HS-5 (cell line): ENCODE measurements at places on chromosomes 13 and 19.

DNA sequence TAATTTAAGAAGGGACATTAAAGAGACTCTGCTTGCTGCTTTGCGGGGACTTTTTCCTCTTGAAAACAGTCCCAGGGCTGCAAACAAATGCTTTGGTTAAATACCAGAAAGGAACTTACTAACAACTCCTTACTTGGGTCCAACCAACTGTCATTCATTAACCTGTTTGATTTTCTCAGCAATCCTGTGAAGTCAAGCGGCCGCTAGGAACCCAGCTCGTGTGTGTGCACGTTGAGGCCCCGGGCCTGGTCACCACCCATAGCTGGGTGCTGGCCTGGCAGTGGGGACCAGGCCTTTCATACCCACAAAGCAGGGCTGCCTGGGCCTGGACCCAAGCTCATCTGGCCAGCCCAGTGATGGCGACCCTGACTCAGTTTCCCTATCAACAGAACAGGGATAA lies 50.7 kb downstream of the C1QTNF9 start:
- DNase-seq, result no peak

GRCh38 chr13:21980049-21980448 lies 309.2 kb downstream of the FGF9 start:
- DNase-seq, result no peak

DNA sequence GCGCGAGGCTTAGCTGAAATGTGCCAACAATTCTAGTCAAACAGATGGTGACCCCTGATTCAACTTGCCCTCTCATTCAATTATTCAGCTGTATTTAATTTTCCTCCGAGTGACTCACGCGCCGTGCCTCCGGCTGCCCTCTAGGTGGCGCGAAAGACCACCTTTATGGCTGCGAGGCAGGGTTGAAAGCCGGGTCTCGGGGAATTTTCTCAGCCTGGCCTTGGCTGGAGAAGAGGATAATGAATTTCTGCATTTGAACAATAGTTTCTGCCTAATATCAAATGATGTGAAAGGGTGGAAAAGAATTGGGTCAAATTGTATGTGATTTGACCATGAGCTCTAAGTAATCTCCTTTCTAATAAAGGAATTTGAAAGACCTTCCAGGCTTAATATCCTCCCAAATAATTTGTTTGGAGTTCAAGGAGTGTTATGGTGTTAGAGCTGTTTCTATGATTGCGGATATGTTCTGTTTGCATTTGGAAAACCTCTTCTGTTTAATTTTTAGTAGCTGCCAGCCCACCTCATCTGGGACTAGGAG lies 310.9 kb downstream of the ZNF536 start:
- peak; percentile 65 for DNase-seq

- DNase-seq, result no peak
These were observed 190.4 kb downstream of the UQCRFS1 start for GRCh38 chr19:29022599-29022998.

- DNase-seq, result no peak
These were observed 11.1 kb upstream of the LILRA5 start for GRCh38 chr19:54324071-54324470.

DNA sequence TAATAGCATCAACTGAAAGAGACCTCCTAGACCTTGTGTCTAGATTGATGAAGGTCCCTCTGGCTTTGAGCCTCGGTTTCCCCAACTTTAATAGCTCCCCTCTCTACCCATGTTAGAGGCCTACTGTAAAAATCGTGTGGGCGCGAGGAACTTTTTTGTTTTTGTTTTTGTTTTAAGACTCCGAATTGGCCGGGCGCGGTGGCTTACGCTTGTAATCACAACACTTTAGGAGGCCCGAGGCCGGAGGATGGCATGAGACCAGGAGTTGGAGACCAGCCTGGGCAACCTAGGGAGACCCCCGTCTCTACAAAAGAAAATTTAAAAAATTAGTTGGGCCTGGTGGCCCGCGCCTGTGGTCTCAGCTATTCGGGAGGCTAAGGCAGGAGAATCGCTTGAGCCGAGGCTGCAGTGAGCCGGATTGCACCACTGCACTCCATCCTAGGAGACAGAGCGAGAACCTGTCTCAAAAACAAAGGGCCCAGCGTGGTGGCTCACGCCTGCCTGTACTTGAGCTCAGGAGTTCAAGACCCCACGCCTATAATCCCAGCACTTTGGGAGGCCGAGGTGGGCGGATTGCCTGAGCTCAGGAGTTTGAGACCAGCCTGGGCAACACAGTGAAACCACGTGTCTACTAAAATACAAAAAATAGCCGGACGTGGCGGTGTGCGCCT lies 858 bp upstream of the PPP6R1 start:
- DNase-seq, result no peak

DNA sequence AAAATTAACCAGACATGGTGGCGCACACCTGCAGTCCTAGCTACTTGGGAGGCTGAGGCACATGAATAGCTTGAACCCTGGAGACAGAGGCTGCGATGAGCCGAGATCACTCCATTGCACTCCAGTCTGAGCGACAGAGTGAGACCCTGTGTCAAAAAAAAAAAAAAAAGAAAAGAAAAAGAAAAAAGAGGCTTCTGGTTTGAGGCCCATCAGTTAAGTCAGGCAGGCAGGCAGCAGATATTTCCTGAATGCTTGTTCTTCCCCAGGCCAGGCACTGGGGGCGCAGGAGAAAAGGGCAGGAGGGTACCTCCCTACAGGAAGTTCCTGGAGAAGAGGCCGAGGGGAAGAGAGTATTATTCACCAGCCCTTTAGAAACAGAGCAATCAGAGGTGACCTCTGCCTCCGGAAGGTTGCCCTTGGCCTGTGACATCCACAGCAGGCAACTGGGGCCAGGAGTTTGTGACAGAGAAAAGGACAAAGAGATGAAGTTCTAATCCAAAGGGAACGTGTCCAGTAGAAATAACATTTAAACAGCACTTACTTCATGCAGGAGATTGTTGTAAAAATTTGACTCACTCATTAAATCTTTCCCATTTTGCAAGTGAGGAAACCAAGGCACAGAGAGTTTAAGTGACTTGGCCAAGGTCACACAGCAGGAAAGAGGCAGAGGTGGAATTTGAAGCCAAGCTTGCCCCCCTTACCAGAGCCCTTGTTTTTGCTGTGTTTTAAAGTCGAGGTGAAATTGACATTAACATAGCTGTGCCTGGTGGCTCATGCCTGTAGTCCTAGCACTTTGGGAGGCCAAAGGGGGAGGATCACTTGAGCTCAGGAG lies 4.3 kb upstream of the RLN3 start:
- DNase-seq, result no peak

DNA sequence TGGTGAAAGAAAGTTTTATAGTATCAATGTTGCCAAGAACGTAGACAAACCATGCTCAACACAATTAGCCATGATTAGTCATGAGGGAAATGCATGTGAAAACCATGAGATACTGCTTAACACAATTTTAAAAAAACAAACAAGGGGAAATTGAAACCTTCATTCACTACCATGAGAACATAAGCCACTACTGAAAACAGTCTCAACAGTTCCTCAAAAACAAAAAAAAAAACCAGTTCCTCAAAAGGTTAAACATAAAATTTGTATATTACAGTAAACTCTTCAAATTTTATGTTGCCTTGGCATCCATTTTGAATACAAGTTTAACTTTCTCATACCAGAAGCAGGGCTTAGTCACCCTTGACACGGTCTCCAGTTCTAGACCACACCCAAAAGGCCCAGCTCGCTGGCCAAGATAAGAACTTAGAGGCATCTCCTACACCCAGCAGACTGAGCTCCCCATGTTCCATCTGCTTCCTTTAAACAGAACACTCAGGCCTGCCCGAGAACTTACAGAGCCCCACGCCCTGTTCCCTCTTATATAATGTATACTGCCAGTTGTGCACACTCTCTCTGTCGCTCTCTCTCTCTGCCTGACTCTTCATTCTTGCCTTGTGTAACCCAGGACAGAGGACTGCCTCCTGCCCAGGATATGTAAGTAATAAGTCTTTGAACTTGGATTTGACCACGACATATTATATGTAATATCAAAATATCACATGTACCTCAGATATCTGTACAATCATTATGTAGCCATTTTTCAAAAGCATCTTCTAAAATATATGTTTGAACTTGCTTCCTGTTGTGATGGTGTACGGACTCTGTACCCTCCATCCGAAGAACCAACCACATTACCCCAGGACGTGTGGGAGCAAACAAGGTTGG lies 67.4 kb downstream of the STK24 start:
- DNase-seq, result peak; percentile 49

DNA sequence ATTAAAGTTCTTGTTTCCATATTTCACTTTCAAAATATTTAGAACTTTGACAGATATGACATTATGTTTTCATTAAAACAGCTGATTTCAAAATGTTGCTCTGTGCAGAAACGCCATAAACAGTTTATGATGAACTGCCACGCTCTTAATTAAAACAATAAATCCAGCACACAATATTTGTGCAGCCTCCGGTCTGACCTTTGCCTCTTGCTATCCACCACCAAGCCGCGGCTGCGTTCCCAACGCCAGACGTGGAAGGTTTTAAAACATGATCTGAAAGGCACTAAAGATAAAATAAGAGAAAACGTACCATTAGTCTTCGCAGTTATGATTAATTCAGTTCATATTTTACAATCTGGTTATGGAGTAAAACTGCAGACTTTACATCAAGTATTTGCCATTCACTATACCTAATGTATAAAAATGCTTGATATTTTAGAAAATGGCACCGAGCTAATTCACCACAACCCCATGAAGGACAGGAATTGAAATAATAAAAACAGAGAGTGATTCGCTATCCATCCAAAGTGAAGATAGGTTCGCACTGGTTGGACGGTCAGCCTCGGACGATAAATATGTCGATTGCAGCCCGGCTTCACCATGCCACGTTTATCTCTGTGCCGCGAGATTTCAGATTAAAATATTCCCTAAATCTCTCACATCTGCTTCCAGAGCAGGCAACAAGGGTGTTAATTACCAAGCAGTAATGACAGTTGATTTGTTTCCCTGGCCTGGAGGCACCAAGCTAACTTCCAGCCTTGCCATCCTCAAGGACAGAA lies 103.3 kb upstream of the ZNF507 start:
- DNase-seq, result no peak

GRCh38 chr13:27261396-27261795 lies 9.2 kb upstream of the RASL11A start:
- no peak for DNase-seq

DNA sequence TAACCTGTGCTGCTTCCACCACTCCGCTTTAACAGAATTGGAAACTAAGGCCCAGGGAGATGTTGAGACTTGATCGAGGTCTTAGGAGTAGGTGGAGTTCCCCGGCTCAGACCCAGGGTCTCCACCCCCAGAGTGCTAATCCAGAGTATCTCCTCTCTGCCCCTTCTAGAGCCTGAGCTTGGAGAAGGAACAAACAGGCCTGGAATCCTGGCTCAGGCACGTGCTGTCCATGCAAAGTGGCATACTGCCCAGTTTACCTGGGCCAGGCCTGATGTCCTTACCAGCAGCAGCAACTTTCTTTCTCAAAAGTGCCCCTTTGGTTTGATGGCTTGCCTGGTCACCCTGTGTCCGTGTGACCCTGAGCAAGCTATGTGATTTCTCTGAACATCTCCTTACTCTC lies 3.7 kb downstream of the SYNGR4 start:
- no peak for DNase-seq

GRCh38 chr19:9151367-9151766 lies 11.2 kb downstream of the ZNF317 start:
- DNase-seq, result no peak

- DNase-seq, result no peak
These were observed 3.8 kb downstream of the TNNI3 start for GRCh38 chr19:55153652-55154264.

- DNase-seq, result no peak
These were observed 2.6 kb upstream of the PDE4A start for GRCh38 chr19:10417541-10418234.

- DNase-seq, result no peak
These were observed 13.1 kb downstream of the MED26 start for GRCh38 chr19:16614941-16615340.

DNA sequence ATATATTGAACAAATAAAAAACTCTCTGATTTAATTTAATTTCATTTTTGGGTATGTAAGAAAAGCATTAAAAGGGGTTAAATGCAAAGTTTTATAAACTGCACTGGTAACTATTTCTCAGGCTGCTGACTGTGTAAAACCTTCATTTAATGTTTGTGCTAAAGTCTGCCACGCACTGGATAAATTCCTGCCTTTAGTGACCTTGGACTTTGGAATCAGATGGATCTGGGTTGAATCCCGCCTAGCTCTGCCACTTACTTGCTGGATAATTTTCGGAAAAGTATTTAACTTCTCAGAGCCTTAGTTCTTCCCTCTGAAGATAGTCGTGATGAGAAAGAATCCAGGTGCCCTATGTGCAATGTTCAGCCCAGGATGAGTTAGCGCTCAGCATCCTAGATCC lies 58.6 kb downstream of the RASL11A start:
- DNase-seq, result no peak

DNA sequence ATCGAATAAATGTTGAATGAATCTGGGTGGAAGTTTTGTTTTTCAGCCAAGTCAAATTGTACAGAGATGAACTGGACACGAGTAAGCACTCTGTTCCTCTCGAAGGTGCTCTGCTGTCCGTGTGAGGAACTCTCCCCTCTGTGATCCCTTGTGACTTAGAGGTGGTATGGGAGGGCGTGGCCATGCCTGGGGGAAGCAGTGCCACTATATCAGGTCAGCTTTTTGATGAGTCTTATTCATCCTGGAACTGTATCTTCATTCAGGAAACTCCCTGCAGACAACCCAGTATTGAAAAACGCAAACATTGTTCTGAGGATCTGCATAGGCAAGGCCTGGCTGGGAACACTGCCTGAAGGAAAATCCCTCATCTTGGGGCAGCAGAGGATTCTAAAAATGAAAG lies 45.7 kb upstream of the FLT1 start:
- no peak for DNase-seq

GRCh38 chr13:27797228-27797624 lies 4.9 kb downstream of the GSX1 start:
- DNase-seq, result no peak

- no peak for DNase-seq
These were observed 57.8 kb downstream of the MBNL2 start for GRCh38 chr13:97279913-97280312.

DNA sequence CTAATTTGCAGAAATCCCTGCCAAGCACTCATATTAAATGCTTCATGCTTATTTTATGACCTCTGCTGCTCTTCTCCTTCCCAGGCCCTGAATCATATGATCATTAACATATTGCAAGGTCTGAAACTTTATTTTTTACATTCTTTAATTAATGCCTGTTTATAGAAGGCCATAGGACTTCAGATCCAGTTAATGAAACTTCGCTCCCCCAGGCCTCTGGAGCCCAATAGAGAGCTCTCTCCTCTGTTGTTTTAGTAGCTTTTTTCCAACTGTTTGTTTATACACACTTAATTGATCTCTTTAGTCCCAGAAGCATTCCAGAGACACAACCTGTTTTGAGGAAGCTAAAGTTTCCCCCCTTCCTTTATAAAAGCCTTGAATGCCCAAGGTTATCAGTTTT lies 68.3 kb downstream of the DACH1 start:
- no peak for DNase-seq

DNA sequence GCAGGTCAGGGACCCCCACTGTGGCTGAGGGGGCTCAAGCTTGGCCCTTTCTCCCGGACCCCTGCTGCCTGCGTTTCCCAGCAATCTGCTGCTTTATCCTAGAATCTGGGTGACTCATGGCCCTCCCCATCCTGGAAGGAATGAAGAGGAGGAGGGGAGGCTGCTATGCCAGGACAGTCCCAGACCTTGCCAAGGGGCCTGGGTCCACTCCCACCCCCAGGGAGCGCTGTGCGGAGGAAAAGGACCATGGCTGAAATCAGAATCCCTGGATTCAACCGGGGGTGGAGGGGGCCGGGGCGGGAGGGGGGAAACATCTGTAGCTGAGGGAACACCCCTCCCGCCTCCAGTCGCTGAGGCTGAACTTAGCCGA lies 20.5 kb downstream of the ZNF114 start:
- DNase-seq, result no peak

GRCh38 chr13:63435667-63436324 lies 2020.1 kb upstream of the PCDH20 start:
- DNase-seq, result peak; percentile 82
